ENCODE measurements at places on chromosomes 12 and 14.

GRCh38 chr12:71476513-71476912 is 36.9 kb downstream of the LGR5 start:
- no peak for DNase-seq

- no peak for DNase-seq
Observed at GRCh38 chr12:31589598-31589903, 1.4 kb downstream of the DENND5B start.

- peak; percentile 57 for DNase-seq
Observed at GRCh38 chr14:90556012-90556477, 159.2 kb downstream of the CALM1 start.

- no peak for DNase-seq
Observed at GRCh38 chr12:120847814-120848213, 56.3 kb downstream of the SPPL3 start.

GRCh38 chr12:13564266-13564810 is 367.8 kb downstream of the EMP1 start:
- DNase-seq = no peak

- DNase-seq = no peak
Observed at GRCh38 chr12:62530596-62530995, 64.0 kb downstream of the MON2 start.

GRCh38 chr14:21781543-21781942 is 107.9 kb upstream of the OR4E1 start:
- DNase-seq = no peak

- no peak for DNase-seq
Observed at GRCh38 chr12:12563290-12563928, 746 bp upstream of the DUSP16 start.

GRCh38 chr14:93859957-93860356 is 67.2 kb upstream of the FAM181A start:
- no peak for DNase-seq

- DNase-seq = no peak
Observed at GRCh38 chr12:128818065-128819022, 5.4 kb downstream of the SLC15A4 start.

DNA sequence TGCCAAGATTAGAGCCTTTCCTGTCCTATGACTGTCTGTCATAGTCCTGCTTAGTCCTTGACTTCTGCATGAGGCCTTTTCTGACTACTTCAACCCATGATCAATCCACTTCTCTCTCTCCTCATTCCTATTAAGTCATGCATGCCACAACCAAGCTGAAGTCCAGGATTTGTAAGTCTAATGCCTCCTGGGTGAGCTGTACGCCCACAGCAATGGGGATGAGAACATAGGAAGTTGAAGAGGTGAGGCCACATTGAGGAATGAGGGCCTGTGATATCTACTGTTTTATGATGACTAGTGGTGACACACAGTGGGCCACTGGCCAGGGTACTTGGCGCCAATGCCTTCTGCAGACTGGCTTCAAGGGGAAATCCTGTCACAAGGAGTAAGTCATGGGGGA is 994.1 kb upstream of the TMEM132C start:
- no peak for DNase-seq

GRCh38 chr12:96902076-96902475 is 5.0 kb upstream of the NEDD1 start:
- no peak for DNase-seq

DNA sequence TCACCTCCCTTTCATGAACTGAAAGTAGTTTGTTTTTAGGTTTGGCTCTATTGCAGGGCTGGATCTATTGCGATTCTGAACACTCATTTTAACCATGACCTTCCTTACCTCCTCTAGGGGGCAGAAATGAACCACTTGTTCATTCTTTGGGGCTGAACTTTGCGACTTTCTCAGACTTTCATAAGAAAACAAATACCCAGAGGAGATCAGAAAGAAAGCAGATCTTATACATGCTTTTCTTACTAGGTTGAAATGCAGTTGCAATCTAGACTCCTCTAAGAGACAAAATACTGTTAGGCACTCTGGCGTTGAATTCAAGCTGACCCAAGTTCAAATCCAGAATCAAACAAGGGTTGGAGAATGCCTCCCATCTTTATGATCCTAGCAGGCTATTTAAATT is 32.6 kb upstream of the PLEKHG3 start:
- no peak for DNase-seq

DNA sequence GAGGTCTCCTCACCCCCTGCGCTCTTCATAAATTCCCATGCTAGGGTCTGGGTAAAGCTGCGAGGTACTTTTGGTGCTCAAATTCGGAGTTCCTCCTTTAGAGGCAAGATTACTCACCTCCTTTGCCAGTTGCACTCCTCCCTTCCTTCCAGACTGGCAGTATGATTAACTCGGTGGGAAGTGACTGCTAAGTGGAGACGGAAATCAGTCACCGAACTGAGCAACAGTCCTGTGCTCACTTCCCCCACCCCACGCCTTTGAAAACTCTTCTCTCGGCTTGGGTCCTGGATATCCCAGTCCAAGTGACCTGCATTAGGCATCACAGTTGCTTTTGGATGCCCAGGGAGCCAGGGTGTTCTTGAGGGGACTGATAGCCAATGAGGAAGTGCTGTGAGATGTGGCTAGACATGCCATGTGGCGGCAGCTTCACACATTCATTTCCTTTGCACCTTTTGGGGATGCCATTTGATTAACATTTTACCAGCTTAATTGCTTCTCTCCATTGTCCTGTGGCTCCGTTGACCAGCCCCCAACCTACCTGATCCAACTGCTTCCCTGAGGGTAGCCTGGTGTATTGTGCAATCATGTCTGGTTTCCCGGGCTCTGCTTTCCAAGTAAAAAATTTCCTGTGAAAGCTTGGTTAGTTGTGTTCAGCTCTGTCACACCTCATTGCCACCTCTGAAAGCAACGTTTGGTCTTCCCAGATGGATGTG is 840 bp downstream of the PNP start:
- DNase-seq = peak; percentile 32

DNA sequence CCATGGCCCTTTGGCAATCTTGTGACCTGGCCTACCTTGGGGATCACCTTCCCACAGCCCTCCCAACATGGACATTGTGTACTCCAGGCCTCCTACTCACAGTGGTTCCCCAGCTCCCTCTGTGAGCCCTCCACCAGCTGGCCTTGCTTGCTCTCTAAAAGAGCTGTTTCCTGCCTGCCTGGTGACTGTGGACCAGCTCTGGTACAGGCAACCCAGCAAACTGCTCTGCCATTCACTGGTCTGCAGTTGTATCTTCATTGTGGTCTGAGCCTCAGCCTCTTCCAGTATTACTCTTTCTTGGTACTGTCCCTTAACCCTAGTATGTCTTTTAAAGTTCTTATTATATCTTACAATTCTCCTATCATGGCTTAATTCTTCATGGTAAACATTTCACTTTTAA is 236.2 kb downstream of the KTN1 start:
- DNase-seq = no peak

DNA sequence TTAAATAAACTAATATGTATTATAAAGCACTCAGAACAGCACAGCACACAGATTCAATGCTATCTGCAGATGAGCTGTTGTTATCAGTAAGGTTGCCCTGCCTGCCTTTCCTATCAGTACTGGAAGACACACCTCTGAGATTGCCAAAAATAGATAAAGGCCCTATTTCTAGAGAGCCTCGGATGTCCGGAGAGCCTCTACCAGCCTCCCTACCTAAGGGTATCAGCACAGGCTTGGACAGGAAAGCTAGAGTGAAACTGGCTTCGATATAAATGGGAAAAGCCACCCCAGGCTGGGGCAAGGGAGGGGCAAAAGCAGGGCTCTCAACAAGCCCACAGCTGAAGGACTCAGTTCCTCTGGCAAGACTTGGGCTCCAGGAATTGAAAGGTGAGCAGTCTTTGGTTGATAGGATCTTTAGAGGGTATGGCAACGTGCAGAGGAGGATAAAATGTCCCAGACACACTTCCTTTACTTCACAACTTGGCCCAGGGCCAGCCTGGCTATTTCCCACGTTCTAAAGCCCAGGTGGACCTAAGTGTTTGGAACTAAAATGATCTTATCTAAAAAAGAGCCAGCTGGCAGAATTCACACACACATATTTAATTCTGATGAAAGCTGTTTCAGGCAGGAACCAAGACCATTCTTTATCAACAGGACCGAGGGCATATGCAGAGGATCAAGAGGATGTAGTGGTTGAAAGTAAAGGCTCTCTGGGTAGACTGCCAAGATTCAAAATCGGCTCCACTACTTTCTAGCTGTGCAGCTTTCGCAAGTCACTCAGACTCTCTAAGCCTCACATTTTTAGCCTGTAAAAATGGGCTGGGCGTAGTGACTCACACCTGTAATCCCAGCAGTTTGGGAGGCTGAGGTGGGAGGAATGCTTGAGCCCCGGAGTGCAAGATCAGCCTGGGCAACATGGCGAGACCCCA is 37.8 kb upstream of the ITPR2 start:
- DNase-seq = no peak

- DNase-seq = no peak
Observed at GRCh38 chr14:64684091-64684490, 20.1 kb upstream of the PLEKHG3 start.

- DNase-seq = no peak
Observed at GRCh38 chr12:100348657-100349454, 8.0 kb upstream of the SLC17A8 start.
